Activated gamma-delta T cell treated with Interleukin-2 at 50 U/mL for 16 hours (primary cell): ENCODE measurements at places on chromosomes 13 and 19.

- no peak for DNase-seq
Observed at GRCh38 chr19:19098084-19098702, 34.4 kb downstream of the SLC25A42 start.

- DNase-seq, result no peak
Observed at GRCh38 chr13:44142540-44142867, 231.1 kb upstream of the SERP2 start.

DNA sequence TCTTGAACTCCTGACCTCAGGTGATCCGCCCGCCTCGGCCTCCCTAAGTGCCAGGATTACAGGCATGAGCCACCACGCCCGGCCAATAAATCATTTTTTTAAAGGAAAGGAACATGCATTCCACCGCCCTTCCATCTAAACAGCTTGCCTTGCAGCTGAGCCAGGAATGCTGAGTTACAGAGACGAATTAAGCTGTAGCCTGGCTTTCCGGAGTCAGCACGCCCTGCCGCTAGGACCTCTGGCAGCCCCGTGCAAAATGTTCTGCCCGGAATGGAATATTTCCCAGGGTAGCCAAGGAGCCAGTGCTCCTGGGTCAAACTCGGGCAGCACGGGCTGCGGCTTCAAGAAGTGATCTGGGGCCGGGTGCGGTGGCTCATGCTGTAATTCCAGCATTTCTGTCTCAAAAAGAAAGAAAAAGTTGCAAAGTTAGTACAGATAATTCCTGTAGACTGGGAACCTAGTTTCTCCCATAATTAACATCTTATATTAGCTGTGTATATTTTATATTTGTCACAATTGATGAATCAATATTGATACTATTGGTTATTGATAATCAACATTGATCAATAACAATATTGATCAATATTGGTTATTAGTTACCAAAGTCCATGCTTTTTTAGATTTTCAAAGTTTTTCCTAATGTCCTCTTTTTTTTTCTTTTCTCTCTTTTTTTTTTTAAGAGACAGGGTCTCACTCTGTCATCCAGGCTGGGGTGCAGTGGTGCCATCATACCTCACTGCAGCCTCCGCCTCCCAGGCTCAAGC, 19.2 kb downstream of the ATCAY start:
- DNase-seq, result no peak

- no peak for DNase-seq
Observed at GRCh38 chr13:73972545-73972944, 161.7 kb downstream of the KLF12 start.

DNA sequence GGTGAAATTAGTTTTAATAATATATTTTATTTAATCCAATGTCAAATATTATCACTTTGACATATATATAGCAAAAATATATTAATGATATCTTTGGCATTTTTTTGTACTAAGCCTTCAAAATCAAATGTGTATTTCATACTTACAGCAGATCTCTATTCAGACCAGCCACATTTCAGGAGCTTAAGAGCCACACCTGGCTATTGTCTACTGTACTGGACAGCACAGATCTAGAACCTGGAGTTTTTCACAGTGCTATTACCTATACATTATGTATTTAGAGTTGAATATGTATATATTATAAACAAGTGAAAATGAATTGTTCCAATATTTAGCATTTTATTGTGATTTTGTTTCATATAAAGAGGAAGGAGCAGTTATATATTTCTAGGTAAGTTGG, 486.3 kb downstream of the DIAPH3 start:
- DNase-seq, result no peak
